ENCODE measurements at places on chromosomes 13 and 19. TPM values are rescaled to one million over a fixed set of nuclear protein-coding genes. Genes with fewer than 3 reads are reported as not detected.

DNA sequence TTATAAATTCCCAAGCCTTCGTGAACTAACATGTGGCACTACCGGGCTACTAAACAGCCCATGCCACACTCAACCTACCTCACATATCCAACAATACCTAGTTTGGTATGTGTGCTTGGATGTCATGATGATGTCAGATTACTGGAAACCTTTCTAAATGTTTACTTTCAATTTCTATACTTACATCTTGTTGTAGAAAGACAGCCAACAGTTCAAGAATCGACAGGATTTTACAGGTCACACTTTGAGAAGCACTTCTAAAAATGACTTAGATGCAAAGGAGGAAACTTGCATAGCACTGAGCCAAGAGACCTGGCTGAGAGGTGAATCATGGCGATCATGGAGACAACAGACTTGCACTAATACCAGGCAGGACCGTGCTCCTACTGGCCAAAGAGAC is 209.9 kb downstream of the COL4A1 start:
- DNase-seq, result no peak

- DNase-seq, result peak; percentile 21
Observed at GRCh38 chr19:33904681-33905080, 108.0 kb downstream of the KCTD15 start.

- no peak for DNase-seq
Observed at GRCh38 chr13:25872481-25873241, 179.2 kb downstream of the SHISA2 start.

- DNase-seq, result no peak
Observed at GRCh38 chr19:56423276-56423984, 19.3 kb downstream of the ZNF583 start.

GRCh38 chr19:20482721-20483120 is 82.9 kb downstream of the ZNF737 start:
- DNase-seq, result no peak

Gene TEX29
- total RNA-seq, result 0.35 TPM

GRCh38 chr19:45468159-45468651 is 409 bp downstream of the FOSB start:
- peak; percentile 66 for DNase-seq

DNA sequence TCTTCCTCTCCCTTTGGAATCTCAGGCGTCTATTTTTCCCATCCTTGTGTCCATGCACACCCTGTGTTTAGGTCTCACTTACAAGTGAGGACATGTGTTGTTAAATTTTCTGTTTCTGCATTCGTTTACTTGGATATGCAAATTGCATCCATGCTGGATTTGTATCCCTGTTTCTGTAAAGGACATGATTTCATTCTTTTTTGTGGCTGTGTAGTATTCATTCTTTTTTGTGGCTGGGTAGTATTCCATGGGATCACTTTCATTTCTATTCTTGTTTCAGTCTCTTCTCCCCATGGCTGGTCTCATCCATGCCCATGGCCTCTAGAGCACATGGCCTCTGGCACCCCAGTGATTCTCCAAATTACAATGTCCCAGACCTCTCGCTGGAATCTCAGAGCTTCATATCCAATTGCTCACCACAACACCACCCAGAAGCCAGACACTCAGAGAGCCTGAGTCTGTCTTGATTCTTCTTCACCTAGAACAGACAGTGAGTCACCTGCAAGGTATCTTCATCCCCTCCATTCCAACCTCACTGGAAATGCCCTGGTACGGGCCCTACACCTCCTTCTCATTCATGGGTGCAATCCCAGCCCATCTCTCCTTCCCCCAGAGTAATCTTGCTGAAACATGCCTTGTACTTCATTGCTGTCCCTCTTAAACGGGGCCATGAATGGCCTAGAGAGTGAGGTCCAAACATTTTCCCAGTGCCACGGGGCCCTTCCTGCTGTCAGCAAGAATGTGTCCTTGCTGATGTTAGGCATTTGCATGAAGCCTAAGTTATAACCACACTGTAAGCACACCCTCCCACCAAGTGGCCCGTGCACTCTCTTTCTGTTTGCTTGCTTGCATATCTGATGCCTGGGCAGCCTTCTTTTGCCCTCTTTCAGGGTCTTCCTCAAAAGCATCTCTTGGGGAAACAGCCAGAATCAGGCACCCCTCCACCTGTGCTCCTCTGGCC is 476.2 kb upstream of the TSHZ3 start:
- DNase-seq, result no peak

DNA sequence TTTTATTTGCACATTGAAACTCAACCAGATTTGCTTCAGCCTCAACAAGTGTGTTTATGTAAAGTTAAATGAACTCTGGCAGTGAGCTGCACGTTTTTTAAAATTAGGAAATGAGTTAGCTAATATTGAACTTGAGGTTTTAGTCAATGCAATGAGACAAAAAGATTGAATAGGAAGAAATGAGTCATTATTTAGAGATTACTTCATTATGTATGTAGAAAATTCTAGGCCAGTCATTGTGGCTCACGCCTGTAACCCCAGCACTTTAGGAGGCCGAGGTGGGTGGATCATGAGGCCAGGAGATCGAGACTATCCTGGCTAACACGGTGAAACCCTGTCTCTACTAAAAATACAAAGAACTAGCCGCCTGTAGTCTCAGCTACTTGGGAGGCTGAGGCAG is 22.8 kb upstream of the CD70 start:
- DNase-seq, result no peak

DNA sequence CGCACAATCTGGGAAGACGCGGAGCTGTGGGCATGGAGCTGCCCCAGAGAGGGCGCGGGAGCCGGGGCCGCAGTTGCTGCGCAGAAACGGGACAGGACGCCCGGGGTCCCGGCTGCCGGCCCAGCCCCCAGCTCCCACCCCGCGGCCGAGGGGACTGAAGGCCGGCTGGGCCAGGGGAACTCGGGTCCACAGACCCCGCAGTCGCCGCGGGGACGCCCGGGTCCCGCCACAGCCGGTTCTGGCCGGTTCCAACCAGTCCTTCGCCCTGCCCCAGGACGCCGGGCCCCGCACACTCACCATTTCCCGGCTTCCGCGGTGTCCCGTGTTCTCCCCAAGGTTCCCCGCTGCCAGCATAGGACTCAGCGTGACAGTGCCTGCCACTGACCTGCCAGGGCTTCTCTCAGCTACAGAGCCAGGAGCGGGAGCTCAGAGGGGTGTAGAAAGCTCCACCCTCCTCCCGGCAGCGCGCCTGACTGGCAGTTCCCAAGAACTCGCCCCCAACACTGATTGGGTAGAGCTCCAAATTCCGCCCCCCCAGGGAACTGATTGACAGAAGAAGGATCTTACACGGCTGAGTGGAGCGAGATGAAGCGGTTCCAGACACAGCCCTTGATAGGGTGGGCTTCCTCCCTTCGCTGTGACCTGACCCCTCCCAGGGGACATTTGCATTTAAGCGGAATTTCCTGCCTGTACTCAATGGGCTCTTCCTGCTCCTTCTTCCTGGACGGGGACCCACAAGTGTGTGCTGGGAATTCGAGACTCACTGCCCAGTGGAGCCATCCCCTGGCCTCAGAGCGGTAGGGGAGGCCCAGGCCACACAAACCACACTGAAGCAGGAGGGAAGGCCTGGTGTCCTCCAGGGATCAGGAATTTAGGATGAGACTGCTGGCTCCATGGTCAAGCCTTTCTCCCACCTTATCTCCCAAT is at the start of gene ZNF442:
Gene ZNF442, minus strand, starts transcription at position 448 of the 927 bp plus-strand sequence. CDS start 2,052 bp downstream, outside the sequence.
- peak; percentile 97 for DNase-seq

- DNase-seq, result no peak
Observed at GRCh38 chr13:33017323-33017929, 1.2 kb downstream of the KL start.

Gene NMRK2
- total RNA-seq, result not detected

- DNase-seq, result no peak
Observed at GRCh38 chr19:38274739-38275138, 10.4 kb downstream of the SPINT2 start.

DNA sequence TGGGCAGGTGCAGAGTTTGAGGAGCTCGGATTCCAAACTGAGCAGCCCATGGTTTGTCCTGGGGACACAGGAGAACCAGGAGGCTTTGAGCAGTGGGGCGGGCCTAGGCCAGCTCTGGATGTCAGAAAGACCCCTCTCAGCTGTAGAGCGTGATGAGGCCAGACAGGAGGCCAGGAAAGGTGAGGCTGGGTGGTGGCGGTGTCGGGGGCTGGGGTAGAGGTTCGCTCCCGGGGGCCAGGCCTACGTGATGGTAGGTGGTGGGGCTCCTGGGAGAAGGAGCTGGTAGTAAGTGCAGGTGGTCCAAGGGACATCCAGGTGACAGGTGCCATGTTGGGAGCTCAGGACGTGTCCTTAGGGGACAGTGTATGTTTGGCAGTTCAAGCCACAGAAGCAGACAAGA is 13.5 kb upstream of the PTOV1 start:
- DNase-seq, result no peak

Gene EXOC3L2
- total RNA-seq, result 1.0 TPM

DNA sequence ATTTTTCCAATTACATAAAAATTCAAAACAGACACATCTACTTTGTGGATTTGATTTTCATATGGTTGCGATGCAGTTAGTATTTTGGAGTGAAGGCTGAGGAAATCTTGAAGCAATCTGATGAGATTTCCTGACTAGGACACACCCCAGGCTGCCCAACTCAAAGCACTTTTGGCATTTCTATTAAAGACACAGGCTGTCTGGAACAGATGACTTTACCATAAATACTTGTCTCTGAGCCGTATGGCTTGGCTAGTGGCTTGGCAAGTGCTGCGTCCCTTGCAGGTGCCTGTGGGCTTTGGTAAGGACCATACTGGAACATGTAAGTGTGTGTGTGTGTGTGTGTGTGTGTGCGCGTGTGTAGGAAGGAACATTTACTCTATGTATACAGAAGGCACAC is 218.8 kb downstream of the FGF9 start:
- no peak for DNase-seq

Gene CD177
- not detected for total RNA-seq

Gene ITPKC
- total RNA-seq, result 18.5 TPM

Gene ZNF417
- total RNA-seq, result 12.6 TPM

DNA sequence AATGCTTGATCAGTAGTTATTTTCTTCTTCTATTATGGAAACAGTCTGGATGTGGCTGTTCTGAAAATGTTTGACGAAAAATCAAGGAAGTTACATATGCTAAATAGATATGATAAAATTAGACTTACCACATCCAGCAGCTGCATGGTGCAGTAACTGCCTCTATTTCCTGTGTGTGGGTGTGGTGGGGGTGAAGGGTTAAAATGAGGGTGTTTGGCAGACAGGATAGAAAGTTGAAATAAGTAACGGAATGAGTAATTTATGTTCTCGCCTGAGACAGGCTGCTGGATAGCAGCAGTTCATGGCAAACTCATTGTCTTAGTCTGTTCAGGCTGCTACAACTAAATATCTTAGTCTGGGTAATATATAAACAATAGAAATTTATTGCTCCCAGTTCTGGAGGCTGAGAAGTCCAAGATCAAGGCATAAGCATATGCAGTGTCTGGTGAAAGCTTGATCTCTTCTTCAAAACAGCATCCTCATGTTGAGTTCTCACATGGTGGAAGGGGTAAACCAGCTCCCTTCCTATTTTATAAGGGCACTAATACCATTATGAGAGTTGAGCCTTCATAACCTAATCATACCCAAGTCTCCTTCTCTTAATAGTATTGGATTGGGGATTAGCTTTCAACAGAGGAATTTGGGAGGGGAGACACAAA is 1248.9 kb downstream of the SLITRK5 start:
- DNase-seq, result no peak
